Kidney capillary endothelial cell (primary cell): ENCODE measurements at places on chromosomes 3 and 15.

DNA sequence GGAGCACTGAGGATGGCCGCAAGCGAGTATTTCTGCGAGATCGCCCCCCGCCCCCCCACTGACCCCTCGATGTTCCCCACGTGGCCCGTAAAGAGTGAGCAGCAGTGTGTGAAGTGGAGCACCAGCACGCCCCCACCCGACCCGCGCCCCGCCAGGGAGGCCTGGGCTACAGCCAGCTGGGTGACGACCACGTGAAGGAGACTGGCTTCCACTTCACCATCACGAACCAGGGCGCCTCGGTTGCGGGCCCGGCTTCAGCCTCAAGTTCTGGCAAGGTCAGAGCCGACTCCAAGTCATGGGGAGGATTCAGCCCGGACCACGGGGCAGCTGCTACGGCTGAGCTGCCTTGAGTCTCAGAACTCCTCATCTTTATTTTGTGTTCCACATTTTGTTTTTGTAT, 2.4 kb upstream of the RNU5B-1 start:
- DNase-seq, result no peak

- no peak for DNase-seq
Observed at GRCh38 chr15:81506071-81506470, 132.1 kb upstream of the TMC3 start.

- peak; percentile 49 for DNase-seq
Observed at GRCh38 chr3:69671082-69671952, 67.9 kb upstream of the MITF start.

DNA sequence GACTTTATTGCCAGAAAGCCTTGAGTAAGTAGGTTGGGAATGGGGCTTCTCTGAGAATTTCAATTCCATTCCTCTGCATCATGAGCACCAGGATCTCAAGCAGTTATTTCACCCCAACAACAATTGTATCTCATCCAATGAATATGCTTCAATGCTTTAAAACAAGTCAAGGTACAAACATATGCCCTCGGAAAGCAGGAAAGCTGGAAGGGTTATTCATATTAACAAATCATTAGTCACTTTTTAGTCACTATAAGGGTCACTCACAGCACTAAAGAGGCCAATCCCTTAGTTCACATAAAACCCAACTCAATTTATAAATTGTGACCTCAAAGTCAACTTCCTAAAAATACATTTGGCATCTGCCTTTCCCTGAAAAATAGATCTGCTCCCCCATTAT, 16.2 kb downstream of the MB21D2 start:
- peak; percentile 83 for DNase-seq

GRCh38 chr3:108338901-108339545, 42.7 kb downstream of the HHLA2 start:
- DNase-seq, result no peak

DNA sequence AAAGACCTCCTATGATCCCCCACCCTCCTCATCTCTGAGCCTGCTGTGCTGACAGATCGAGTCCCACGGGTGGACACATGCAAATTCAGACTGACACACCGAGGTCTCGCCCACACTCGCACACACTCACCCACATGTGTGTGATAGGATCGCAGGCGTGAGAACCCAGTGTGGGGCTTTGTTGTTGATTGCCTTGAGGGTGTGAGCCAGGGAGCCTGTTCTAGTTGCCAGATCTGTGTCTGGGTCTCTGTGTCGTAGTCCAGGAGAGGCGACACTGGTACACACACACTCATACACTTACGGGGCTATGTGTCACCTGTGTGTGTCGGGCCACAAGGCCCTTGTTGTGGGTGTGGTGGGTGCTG, 2.0 kb downstream of the EPHB3 start:
- no peak for DNase-seq

DNA sequence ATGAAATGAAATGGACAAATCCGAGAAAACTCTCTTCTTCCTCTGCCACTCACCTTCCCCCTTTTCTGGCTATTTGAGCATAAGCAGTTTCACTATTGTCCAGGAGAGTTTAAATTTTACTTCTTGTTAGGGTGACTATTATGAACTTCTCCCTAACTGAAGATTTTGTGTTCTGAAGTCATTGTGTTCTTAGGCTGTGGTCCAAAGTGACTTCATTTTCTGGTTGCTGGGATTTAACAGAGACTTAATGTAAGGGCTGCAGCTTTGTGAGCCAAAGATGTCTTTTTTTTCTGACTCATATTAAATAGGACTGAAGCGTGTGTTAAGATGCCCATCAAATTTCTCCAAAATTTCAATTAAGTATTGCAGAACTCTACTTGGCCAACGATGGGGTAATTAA, 46.5 kb upstream of the FSTL1 start:
- no peak for DNase-seq

DNA sequence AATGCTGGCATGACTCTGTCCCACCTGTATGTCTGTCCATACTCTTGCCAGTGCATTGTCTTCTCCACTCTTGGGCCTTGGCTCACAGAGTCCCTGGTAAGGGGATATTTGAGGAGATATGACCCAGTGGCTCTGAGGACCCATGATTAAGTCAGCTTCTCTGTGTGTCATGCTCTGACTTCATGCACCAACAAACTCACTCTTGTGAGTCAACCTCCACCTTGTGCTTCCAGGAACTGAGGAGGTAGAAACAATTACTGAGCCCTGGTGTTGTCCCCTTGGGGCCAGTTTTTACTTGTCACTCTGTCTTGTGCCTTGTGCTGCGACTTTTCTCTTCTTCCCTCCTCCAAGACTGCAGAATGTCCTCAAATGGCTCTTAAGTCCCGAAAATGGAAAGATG, 127.1 kb downstream of the ABHD5 start:
- DNase-seq, result no peak

- DNase-seq, result no peak
Observed at GRCh38 chr15:49900903-49901235, 218.2 kb downstream of the ATP8B4 start.

DNA sequence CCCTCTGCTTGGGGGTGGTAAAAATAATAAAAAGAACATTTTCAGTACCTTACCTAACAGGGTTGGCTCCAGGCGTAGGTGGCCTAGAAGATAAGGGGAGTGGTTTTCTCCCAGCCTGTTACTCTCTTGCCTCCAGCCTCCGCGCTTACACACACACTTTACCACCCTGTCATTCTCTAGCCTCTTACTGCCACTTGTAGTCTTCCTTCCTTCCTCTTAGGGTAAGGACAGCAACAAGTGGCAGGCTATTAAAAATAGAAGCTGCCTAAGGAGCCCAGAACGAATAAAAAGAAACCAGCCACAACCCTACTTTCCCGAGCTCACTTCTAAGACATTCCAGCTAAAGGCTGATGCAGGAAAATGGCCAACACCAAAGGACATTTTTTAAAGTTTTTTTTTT, 9.6 kb upstream of the LIPH start:
- DNase-seq, result no peak

- no peak for DNase-seq
Observed at GRCh38 chr3:140529096-140529495, 148.8 kb upstream of the TRIM42 start.

GRCh38 chr3:44232407-44232806, 9.3 kb upstream of the TOPAZ1 start:
- no peak for DNase-seq

DNA sequence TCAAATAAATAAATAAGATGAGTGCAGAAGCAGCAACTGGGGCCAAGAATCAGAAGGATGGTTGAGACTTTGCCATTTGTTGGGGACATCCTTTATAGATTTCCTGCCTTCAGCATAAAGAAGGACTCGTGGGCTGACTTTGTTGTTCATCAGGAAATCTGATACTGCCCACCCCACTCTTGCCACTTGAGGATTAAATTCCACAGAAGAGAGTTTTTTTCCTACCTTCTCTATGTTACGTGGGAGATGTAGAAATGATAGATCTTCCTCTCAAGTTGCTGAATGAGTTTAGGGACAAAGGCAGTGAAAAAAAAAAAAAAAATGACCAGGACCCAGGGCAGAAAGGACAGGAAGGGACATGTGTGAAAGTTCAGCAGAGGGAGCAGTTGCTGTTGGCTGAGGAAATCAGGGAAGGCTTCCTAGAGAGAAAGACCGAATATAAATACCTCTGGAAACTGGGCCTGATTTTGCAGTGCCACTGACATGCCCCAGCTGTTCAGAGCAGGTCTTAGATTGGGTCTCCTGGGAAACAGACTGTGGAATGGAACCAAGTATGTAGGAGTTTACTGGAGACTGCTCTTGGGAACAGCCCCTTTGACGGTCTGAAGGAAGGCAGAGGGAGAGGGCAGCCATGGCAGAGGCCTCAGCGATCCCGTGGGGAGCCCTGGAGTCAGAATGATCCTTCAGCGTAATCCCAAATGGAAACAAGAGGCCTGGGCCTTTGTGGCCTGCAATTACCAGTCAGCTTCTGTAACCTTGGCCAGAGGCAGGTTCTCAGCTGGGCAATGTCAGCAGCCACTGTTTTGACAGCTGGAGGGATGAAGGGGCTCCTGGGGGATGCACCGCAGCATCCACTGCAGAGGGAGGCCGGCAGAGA, 50.9 kb downstream of the C3orf20 start:
- no peak for DNase-seq

DNA sequence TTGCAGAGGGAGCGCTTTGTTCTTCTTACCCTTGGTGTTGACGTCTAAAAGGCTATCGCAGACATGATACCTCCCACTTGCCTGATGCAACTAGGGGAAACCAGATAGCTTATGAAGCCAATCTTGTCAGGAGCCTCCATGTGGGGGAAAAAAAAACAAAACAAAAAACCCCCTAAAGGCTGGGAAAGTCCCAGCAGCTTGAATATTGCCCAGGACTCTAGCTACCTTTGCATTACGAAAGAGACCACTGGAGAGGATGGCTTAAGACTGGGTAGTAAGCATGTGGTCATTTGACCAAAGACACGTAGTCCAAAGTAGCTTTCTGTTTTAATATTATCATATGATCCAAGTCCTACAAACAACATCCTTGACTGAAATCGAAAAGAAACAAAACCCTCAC, 120.7 kb upstream of the WNT5A start:
- no peak for DNase-seq

DNA sequence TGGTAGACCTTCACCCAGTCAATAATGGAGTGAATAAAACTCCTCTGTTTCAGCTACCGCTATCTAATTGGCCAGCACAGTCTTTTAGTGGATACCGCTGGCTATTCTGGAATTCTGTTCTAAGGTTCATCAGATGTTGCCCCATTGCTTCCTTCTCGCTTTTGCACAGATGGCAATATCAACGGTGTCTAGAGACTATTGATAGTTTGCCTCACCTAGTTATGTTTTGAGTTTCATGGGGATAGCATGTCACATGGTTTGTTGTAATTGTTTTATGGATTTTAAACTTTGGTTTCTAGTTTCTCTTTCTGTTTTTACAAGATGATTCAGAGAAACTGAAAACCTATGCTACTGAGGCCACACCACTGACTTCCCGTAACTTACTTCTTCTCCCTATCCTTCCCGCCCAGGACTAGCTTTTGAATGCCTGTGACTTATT, 2.0 kb downstream of the XRN1 start:
- no peak for DNase-seq

DNA sequence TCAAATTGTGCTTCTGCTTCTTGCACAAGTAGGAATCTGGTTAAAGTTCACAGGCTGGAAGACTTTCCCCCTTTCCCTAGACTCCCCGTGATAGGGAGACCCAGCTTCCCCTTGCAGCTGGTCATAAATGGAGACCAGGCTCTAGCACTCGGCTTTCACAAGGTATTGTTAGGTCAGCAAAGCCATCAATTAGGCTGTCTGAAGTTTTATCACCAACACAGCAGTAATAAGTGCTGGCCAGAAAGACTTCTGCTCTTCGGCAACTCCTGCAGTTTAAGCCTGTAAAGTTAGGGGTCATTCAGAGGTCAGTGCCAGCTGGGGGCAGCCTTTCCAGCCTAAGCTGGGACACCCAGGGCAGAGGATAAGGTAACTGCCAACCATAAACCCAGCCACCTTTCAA, 203.4 kb downstream of the MEIS2 start:
- DNase-seq, result no peak

DNA sequence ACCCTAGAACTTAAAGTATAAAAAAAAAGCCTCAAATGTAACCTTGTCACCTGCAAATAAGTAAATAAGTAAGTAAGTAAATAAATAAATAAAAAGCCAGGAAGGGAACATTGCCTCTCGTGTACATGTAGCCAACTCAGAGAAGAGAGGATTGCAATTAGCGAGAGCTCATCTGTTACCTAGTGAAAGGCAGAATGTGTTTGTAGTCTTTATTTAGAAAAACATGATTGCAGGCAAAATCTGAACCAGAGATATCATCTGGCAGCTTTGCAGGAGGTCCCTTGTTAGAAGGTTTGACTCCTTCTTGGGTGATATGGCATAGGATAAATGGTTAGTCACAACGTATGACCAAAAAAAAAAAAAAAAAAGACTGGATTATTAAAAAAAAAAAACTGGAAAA, 71.6 kb upstream of the SYN2 start:
- no peak for DNase-seq

DNA sequence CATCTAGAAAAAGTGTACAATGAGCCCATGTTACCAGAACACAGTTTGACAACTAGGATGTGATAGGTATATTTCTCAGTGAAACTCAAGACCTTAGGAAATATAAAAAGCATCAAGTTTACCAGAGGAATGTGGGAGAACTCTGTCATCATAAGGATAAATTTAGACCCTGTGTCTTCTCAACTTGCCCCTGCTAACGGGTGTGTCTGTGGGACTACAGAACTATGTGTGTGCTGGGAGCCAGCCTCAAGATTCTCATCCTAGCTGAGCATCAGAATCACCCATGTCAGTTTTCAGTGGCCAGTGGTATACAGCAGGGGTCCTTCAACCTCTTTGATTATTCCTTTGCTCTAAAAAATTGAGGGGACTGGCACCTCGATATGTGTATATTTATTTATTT, 393.3 kb downstream of the PLCL2 start:
- DNase-seq, result no peak

GRCh38 chr3:49025005-49025792, 3.3 kb downstream of the NDUFAF3 start:
- DNase-seq, result no peak

DNA sequence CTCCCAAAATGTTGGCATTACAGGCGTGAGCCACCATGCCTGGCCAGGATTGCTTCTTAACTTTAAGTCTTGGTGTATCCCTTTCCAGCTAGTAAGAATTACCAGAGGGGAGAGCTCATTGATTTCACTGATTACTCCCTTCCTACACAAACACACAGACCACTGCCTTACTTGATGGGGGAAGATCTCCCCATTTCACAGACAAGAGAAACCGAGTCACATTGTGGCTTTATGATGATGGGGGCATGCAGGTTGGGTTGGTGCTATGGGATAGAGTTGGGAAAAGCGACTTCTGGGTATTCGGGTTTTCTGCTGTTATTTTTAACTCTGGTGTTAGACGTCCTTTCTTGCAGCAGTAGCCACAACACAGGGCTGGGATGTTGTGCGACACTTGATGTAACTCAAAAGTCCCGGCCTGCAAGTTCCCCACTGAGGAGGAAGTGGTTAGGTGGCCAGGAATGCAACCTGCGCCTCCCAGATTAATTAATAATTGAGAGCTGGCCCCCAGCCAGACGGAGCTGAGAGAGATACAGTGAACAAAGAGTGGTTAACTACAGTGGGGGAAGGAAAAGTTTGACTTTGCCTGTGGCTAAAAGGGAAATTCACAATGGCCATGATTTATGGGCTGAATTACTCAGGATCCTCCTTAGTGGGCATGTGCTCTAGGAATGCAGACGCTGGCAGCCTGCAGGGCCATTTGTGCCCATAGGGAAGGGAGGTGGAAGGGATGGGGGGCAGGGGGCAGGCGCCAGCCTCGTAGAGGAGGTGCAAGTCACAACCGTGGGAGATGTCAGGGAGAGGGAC, 63.6 kb downstream of the SMAD6 start:
- peak; percentile 99 for DNase-seq
